ENCODE measurements at places on chromosomes 3 and 15.

DNA sequence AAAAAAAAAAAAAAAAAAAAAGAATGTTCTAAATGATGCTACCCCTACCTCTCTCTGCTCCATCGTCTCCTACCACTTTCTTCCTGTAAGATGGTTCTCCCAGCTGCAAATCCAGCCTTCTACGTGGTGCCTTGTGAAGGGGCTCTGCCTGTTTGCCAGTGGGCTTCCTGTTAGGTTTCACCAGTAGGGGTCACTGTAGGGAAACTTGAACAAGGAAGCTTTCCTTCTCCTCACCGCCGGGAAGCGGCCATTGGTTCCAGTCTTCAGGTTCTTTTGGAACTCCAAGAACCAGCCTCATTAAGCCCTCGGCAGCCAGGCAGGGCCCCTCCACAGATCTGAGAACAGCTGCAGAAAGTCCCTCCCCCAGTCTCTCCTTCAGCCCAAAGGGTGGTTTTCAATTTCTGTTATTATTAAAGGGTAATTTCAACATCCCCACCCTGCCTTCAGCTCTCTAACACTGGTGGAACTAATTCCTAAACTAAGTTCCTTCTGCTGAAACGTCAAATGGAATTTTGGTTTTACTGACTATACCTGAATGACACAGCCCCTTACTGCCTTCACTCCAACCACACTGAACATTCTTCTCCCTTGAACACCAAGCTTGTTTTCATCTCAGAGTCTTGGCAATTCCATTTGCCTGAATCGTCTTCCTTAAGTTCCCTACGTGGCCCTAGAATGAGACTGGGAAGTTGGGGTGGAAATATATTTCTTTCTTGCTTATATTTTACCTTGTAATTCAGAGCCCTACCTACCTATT, 13.5 kb downstream of the MCCC1 start:
- DNase-seq = no peak

DNA sequence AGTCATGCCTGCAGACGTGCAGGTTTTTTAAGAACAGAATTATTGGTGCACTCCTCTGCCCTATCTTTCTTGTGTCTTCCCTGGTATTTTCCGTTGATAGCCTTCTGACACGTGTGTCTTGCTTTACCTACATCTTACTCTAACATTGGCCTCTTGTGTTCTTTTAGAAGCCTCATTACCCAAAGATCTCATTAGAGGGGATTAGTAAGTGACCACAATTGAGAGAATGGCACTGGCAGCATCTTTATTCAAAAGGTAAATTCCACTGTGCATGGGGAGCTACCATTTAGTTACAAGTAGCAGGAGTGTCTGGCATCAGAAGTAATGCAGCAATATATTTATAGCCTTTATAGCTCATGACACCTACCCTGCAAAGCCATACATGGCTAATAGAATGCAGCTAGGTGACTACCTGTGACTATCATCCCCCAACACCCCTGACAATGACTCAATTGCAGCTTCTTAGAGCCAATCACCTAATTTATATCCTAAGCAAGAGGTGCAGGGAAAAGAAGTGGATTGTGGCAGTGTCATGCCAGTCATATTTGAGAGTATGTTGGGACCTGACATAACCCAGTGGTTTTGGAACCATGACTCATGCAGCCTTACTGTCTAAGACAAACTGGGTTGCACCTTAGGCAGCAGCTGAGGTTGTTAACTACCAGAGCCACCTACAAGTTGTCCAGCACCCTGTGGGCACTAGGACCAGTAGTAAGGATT, 164.8 kb downstream of the GRM7 start:
- no peak for DNase-seq

- DNase-seq = no peak
Observed at GRCh38 chr3:175336406-175337133, 477.4 kb downstream of the NAALADL2 start.

DNA sequence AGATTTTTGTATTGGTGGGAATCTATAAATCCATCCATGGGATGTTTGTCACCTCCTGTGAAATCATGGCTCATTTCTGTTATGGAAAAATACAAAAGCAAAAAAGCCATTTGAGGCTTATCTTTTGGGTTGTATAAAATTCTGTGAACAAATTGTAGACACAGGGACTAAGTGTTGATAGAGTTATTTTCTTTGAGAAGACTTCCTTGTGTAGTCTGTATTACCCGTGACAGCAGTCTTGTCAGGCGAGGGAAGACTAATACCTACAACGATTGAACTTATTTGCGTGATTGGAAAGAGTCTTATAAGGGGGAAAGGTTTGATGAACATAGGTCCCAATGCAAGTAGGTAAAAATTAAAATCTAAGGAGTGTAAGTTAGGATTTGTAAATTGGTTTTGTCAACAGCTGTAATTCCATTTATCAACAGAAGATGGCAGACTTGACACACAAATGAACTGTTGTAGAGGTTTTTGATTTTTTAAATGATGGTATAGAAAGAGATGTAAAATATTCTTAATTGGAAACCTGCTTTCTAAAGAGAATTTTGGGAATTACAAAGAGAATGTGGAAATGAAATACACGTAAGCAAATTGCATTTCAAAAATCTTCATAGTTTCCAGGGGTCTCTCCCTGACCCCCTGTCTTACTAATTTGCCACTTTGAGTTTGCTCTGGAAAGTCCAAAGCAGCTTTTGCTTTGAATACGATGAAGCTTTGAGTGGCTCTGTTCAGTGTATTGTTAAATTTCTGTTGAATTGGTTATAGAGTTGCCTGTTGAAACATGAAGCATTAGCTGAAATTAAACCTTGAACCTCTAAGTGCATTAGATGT, 33.2 kb downstream of the SLC25A26 start:
- DNase-seq = no peak

- no peak for DNase-seq
Observed at GRCh38 chr3:89032346-89033013, 74.9 kb upstream of the EPHA3 start.

- DNase-seq = no peak
Observed at GRCh38 chr3:122907471-122907870, 112.6 kb downstream of the SLC49A4 start.

DNA sequence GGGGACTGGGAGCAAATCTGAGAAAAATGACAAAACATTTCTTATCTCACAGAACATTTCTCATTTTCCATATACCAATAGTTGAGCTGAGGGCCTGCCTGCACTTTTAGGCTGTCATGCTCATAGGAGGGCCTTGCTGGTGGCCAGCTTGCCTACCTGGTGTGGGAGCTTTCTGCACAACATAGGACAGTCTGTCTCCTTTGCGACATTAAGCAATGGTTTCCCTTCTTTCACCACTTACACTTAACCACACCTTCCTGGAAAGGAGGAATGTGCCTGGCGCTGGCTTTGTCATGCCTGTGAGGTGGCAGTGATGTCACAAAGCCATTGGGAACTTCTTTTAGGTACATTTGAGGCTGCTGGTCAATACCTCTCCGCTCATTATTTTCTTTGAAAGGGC, 5.7 kb downstream of the SNAPC5 start:
- no peak for DNase-seq

DNA sequence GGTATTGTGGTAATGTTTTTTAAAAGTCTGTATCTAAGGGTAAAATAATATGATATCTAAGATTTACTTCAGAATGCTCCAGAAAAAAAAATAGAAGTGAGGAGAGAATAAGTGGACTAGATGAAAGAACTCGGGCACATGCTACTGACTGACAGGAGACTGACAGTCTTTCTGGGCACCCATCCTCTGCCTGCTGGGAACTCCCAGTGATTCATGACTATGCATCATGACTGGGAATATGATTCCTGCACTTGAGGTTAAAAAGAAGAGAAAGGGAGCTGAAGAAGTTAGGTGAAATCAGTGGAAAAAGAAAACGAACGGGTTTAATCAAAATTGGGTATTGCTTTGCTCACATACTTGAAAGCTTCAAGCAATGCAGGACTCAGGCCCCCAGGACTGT, 35.7 kb upstream of the SPSB4 start:
- DNase-seq = no peak

GRCh38 chr3:71273453-71273852, 310.1 kb downstream of the FOXP1 start:
- no peak for DNase-seq

DNA sequence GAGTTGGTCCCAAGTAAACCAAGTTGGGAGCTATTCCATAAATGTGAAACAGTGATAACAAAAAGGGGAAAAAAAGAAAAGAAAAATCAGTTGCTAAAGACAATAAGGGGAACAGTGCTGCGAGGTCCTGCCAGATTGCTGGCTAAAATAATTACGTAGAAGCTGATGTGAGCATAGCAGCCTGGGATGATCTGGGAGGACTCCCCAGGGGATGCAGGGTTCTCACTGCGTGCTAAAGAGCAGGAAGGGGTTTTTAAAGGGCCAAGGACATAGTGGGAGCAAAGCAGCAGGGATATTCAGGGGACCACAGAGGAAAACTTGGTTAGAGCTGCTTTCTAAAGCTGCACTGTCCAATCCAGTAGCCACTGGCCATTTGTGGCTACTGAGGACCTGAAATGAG, 133.0 kb upstream of the UMPS start:
- DNase-seq = no peak

DNA sequence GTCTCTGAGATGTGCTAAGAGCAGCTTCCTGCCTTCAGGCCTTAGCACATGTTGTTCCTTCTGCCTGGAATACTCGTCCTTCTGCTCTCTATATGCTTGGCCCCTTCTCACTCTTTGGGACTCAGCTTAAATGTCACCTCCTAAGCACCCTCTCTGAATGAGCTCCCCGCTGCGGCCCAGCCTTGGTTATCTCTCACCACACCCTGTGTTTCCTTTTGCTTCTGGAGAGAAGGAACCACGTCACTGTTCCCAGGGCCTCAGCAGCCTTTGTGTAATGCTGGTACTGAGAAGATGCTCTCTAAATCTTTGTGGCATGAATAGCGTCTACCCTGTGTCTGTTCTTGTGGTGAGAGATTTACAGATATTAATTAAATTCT, 2.2 kb downstream of the FAH start:
- no peak for DNase-seq

GRCh38 chr3:46447228-46447985, 17.3 kb downstream of the LTF start:
- DNase-seq = no peak

DNA sequence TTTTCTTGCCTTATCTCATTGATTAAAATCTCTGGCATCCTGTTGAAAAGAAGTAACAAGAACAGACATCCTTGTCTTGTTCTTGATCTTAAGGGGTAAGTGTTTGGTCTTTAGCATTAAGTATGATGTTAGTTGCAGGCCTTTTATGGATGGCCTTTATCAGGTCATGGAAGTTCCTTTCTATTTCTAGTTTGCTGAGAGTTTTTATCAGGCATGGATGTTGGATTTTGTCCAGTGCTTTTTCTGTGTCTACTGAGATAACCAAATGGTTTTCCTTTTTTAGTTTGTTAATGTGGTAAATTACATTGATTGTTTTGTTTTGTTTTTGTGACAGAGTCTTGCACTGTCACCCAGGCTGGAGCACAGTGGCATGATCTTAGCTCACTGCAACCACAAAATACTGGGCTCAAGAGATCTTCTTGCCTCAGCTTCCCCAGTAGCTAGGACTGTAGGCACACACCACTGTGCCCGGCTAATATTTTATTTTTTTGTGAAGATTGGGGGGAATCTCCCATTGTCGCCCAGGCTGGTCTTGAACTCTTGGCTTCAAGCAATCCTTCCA, 26.3 kb downstream of the MRAS start:
- no peak for DNase-seq

DNA sequence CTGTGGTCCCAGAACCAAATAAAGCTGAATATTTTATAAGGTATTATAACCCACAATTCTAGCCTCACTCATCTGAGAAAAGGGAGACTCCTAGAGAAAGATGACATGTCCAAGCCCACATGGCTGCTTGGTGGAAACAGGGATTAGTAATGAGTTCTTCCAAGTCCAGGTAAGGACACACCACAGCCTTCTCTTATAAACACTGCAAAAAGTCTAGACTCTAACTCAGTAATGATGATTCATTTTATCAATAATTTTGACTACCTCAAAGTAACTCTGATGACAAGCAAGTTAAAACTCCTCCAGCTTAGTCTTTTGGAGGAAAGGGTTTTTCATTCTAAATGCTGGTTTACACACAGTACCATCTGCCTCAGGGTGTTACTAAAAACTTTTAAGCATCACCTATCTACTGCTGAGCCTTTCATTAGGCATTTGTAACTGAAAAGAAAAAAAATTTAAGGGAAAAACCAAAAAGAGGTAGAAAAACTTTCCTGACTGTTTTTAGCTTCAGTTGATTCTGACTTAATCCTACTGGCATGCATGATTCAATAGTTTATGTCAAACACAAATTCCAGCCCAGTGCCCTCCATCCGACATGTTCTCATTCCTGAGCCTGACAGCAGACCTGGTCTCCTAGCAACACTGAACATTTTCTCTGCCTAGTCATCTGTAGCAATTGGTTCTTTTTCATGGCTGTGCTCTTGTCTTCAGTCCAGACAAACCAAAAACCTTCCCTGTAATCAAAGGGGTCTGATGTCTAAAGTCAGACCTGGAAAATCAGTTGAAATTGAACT, 43.9 kb downstream of the P3H2 start:
- no peak for DNase-seq

DNA sequence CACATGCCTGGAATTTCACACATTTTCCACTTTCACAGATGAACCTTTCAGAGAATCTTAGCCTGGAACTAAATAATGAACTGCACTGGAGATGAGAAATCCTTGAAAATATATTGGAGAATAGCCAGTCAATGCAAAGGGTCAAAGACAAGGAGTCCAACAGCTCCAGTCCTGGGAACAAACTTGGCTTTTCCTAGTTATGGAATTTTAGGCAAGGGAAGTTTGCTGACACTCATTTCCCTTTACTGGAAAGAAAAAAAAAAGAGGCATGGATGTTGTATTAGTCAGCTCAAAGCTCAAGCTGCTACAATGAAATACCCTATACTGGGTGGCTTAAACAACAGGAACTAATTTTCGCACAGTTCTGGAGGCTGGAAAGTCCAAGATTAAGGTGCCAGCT, 690.8 kb upstream of the ARPP21 start:
- no peak for DNase-seq

DNA sequence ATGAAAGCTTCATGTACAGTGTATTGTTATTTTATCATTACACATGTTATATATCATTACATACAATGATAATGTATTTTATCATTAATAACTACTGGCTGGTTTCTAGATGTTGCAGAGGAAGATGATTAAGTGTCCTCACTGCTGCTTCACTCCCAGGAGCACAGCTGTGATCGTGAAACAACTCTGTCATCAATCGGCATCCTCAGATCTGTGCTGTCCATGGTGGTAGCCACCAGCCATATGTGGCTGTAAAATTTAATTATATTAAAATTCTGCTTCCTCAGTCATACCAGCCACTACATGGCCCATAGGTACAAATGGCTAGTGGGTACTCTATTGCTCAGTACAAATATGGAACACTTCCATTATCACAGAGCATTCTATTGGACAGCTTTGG, 379.4 kb upstream of the CFAP20DC start:
- no peak for DNase-seq

- DNase-seq = peak; percentile 3
Observed at GRCh38 chr15:25182736-25183445, 228.1 kb downstream of the SNRPN start.

- DNase-seq = no peak
Observed at GRCh38 chr15:60004846-60005351, 788 bp downstream of the FOXB1 start.

- no peak for DNase-seq
Observed at GRCh38 chr15:66038387-66039116, 169.3 kb downstream of the RAB11A start.

- DNase-seq = no peak
Observed at GRCh38 chr3:188385295-188385694, 231.3 kb downstream of the LPP start.

- DNase-seq = no peak
Observed at GRCh38 chr3:126985132-126985985, 2.4 kb downstream of the PLXNA1 start.

- no peak for DNase-seq
Observed at GRCh38 chr3:191373327-191373726, 43.0 kb upstream of the UTS2B start.
